ENCODE measurements at places on chromosomes 7 and 10.
A peak's percentile ranks its signal among the peaks of the same experiment; 100 is the strongest.

- DNase-seq = no peak
These were observed 57.6 kb upstream of the LMTK2 start for GRCh38 chr7:98049034-98049433.

- DNase-seq = peak; percentile 64
These were observed 16.1 kb downstream of the SSC4D start for GRCh38 chr7:76393116-76394031.

- no peak for DNase-seq
These were observed 50.2 kb upstream of the AKR1E2 start for GRCh38 chr10:4775808-4776207.

- no peak for DNase-seq
These were observed 30.1 kb upstream of the FOXL3 start for GRCh38 chr7:259751-260405.

DNA sequence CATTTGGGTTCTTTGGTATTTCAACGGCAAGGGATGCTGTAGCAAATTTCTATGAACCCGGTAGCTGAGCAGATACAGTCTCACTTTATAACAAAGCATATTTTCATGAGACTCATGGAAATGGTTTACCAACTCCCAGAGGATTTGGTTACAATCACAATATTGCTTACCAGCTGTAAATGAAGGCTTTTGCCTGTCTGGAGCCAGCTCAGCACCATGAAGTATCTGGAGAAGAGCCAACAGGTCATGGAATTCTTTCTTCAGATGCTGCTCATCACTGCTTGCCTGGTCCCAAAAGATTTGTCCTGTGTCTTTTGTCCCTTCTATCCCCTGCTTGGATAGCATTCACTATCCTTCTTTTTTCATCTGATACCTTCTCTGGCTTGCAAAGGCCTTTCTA, 316.9 kb upstream of the PHYHIPL start:
- no peak for DNase-seq

GRCh38 chr7:2450198-2451107, 25.7 kb downstream of the GRIFIN start:
- no peak for DNase-seq

DNA sequence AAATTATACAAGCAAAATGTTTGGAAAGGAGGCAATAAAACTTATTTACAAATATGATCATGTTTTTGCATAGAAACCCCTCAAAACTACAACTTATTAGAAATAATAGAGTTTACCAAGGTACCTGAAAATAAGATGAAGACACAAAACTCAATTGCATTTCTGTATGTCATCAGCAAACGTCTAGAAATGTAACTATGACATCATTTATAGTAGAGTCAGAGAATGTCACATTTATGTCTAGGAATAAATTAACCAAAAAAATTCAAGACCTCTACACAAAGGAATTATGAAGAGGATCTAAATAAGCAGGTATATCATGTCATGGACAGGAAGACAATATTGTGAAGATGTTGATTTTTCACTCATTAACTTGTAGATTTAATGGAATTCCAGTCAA, 81.1 kb downstream of the PALS2 start:
- DNase-seq = no peak

DNA sequence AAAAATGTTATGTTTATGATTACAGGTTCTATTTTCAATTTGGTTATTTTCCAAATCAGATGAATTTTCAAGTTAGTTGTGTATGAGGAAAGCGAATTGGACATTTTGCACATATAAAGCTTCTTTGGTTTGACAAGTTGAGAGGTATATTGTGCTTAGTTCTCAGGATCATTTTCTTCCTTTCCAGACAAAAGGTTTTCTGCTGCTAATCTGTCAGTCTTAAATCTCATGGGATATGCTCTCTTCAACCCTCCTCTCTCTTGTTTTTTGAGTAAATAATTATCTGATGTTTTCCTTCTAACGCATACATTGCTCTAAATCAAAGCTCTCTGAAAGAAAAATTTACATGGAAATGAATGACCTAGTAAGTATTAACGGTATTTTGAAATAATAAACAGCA, 77.9 kb downstream of the PPP1R3A start:
- DNase-seq = no peak

- DNase-seq = no peak
These were observed 110.9 kb upstream of the PPIF start for GRCh38 chr10:79236433-79236765.

- peak; percentile 79 for DNase-seq
These were observed 469 bp downstream of the PPP3CB start for GRCh38 chr10:73495226-73495883.

GRCh38 chr7:8325067-8325466, 63.1 kb upstream of the ICA1 start:
- DNase-seq = no peak

DNA sequence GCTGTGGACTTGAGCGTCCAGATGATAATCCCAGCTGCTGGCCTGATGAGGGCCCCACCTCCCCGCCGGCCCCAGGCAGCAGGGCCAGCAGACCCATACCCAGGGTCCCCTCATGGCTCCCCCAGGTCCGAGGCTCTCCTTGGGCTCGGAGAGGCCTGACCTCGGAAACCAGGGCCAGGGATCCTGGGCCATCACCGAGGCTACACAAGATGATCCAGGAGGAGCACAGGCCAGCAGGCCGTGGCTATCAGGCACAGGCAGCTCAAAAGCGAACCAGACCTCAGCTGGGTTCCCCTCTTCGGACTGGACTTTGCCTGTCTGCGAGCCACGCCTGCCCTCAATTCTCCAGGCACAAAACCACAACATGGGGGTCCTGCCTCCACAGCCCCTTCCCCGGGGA, 17.4 kb downstream of the PDGFA start:
- DNase-seq = no peak

DNA sequence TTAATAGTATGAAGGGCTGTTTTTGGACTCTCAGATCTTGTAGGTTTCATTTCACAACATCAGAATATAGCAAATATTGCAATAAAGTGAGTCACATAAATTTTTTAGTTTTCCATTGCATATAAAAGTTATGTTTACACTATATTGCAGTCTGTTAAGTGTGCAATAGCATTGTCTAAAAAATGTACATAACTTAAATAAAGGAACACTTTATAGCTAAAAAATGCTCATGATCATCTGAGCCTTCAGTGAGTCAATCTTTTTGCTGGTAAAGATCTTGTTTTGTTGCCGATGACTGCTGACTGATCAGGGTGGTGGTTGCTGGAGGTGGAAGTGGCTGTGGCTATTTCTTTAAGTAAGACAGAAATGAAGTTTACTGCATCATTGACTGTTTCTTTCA, 42.0 kb downstream of the ABCA13 start:
- DNase-seq = no peak

- DNase-seq = no peak
These were observed 25.2 kb downstream of the UNCX start for GRCh38 chr7:1257863-1258262.

DNA sequence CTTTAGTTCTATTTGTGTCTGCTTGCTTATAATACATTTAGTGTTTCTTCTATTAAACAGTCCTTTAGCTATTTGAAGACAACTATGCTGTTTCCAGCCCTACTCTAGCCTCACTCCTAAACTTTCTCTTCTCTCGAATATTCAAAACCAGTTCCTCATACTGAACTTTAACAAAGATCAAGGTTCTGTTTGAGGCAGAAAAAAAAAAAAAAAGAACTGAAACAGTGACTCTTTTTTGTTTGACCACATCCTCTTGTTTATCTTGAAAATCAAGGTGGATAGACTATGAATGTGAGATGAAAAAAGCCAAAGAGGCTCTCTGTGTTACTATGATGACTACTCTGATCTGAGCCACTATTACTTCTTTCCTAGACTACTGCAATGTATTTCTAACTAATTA, 154.3 kb downstream of the ZNF365 start:
- no peak for DNase-seq

DNA sequence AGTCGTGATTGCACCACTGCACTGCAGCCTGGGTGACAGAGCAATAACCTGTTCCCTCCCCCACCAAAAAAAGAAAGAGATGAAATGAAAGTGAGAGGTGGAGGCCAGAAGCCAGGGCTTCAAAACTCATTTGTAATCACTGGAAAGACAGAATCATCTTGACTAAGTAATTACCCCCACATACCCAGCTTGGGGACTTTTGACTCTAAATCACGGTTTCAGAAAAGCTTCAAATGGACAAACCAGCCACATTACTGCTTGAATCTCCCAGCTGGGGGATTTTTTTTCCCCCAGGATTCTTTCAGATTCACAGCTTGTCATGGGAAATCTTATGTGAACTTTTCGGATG, 361.0 kb downstream of the FRMD4A start:
- no peak for DNase-seq

- no peak for DNase-seq
These were observed 2.6 kb downstream of the BPGM start for GRCh38 chr7:134649226-134649775.

DNA sequence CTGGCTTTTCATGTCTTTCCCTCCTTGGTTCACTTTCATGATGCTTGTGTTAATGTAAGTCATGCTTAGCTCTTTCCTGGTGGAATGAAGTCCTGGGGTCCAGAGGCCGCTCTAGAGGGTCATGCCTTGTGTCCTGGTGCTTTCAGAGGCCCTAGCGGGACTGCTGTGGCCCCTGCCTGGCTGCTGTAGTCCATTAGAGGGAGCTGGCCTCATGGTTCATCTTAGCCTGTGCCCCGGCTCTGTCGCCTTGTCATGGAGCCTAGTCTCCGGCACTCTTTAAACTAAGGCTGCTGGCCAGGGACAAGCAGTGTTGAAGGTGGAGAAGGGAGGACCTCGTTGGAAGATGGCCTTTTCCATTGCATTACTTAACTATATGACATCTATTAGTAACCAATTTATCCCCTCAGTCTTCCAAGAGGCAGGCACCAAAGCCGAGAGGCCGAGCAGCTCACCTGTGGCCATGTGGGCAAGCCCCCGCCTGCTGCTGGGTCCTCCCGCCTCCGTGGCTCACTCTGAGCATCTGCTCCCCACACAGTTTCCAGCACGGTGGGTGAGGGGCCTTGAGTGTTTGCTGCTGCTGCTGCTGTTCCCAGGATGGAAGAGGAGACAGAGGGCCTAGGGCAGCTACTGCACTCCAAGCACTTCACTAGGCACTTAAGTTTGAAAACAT, 5.0 kb upstream of the NDUFB2 start:
- DNase-seq = no peak

DNA sequence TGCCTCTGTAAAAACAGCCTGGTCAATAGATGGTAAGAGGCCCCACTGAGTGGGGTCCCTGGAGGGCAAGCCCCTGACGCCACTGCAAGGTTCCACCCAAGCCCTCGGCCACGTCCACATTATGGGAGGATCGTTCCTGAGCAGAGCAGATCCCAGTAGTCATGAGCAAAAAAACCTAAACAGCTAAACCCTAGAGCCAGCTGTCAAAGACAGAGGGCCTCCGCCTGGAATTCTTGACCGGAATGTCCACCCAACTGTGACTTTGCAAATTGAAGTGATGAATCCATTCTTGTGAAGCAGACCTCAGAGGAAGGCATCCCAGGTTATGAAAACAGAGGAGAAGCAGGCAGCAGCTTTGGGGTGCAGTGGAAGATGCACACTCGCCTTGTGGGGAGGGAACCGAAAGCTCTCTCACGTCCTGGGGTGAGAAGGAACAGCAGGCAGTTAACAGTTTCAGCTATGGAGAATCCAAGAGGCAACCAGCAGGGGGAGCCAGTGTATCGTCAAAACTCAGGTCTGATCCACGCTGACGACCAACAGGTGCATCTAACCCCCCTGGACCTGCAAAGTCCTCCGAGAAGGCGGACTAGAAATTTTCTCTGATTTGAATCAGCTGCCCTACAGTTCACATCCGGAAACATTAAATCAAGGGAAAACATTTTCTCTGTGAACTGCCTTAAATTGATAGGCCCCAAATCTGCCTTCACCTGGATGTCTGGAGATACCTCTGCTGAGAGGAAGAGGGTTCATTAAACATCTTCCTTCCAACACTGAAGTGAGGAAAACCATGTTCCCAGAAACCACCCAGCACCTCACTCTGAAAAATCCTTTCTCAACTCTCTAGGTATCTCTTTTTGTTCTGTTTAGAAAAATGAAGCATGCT, 139.1 kb upstream of the PFKP start:
- DNase-seq = peak; percentile 23

GRCh38 chr10:97914837-97915211, 65.2 kb downstream of the GOLGA7B start:
- peak; percentile 21 for DNase-seq

- no peak for DNase-seq
These were observed 27.3 kb upstream of the CYP3A5 start for GRCh38 chr7:99707096-99707495.

DNA sequence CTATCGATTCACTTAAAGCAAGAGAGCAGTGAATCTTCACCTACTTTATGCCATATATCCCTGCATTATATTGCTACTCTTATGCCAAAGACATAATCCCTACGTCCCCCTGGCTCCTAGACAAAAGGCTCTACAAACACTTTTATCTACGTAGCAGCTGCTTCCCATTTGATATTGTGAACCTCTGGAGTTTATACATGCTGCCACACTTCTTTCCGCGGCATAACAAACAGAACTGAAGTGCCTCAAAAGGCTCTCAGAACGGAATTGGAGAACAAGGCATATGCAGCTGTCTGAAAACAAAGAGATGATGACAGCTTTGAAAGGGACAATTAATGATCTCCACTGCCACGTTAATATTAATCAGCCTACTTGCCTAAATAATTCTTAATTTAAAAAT, 985.6 kb upstream of the LRRN3 start:
- DNase-seq = no peak

- no peak for DNase-seq
These were observed 52.6 kb downstream of the SRI start for GRCh38 chr7:88167223-88167622.

DNA sequence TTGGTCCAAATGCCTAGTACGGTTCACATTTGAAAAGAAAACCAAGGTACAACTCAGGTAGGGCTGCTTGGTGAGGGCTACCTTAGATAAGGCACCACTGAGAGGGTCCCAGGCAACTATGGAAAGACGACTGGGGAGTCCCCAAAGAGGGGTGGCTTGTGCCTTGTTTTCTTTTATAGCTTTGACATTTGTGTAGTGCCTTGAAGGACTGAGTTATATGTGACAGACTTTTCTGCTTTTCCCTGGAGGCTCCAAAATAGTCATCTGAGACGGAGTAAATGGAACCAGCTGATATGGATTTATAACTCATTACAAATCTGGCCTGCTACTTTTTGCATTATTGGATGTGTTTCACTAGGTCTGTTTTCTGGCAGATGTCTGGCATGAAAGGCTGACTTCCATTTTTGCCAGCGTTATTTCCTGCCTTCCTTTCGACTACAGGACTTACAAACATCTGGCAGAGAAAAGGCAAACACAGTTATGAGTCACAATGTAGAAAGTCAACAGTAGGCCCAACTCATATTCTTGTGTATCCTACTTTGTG, 88.2 kb upstream of the IMMP2L start:
- DNase-seq = no peak

GRCh38 chr10:1247598-1248261, 191.5 kb downstream of the WDR37 start:
- DNase-seq = no peak

- no peak for DNase-seq
These were observed 5.3 kb downstream of the CLDN15 start for GRCh38 chr7:101232141-101232850.
